ENCODE measurements at places on chromosomes 4 and X.

DNA sequence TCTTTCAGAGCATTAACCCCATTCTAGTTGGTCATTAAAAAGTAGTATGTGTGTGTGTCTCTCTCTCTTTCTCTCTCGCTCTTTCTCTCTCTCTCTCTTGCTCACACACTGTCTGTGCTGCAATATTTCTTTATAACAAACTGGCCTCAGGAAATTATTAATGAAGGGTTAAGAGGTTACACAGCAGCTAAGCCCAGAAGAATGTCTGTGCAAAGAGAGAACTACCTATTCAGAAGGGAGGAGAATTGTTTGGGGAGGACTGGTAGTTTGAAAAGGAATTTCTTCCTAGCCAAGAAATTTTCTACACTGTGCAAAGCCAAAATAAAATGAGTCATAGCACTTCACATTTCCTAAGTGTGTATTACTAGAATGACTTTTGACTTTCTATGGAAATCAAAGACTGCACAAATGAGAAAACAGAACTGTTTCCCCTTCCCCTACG, 22.2 kb downstream of the PDGFC start:
- no peak for DNase-seq

DNA sequence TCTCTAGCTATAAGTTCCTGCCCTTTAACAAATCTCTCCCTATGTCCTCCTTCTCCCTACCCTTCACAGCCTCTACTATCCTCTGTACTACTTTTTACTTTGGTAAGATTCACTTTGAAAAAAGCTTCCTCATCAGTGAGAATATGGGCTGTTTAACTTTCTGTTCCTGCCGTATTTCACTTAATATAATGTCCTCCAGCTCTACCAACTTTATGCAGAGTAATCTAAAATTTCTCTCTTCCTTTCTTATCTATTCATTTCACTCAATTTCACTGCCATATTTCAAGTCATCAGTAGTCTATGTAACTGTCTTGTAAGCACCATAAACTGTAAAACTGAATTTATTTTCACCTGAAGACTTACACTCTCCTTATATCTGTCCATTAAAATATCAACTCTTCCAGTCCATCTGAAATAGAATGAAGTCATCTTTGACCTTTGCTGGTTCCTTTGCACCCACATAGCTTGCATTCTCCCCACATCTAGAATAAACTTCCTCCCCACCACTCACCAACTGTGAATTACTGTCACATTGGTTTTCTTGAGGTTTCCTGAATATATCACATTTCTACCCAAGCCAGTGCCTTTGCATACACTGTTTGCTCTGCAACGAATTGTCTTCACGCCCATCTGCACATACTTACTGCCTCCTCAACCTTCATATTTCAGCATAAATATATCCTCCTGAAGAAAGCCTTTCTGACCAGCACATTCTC, 54.6 kb downstream of the ARAP2 start:
- no peak for DNase-seq

DNA sequence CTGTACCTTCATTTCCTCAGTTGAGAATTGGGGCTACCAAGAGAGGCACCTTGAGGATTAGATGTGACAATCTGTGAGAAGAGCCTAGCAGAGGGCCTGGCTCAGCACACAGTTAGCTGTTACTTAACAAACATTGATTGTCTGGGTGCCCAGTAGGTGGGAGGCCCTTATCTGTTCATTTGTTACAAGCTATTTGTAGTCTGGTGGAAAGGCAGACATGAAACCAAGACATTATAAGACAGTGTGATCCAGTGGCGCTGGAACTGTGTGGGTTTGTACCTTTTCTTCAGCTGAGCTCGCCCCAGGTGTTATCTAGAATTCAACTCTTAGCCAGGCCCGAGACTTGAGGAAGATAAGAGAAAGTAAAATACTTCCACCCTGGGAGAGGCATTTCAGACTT, 16.9 kb downstream of the AKAP4 start:
- no peak for DNase-seq

DNA sequence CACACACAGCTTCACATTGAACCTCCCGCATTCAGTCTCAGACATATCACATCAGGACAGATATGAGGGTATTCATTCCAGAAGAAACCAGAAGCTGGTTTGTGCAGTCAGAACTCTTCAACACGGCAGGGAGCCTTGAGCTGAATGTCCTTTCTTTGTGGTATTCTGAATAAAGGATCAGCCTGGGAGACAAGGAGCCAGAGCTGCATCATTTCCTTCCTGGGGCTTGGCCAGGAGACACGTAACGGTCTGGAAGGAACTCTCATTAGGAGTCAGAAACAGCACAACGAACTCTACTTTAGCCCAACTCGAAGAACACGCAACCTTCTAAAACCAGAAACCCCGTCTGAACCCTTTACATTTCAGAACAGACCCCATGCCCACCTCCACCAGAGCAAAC, 46.4 kb downstream of the KDR start:
- DNase-seq: no peak

GRCh38 chrX:110836001-110836400, 40.4 kb upstream of the CHRDL1 start:
- no peak for DNase-seq

- no peak for DNase-seq
Observed at GRCh38 chrX:136616987-136617685, 30.8 kb upstream of the CD40LG start.

Data from GM23338 (cell line).